ENCODE measurements at places on chromosomes 12 and 14.

DNA sequence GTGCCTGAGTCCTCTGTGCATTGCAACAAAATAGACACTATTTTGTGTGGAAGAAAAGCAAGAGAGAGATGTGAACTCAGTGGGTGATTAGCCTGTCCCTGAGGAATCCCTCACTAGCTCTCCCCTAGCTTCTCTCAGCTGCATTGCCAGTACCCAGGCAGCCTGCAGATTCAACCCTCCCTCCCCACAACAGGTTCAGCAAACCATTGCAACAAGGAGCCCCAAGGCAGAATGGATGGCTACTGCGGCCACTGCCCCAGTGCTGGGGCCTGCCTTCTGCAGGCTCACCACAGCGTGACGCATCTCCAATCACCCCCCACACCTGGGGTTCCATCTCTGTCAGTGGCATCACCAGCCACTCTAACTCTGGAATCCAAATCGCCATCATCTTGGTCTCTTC is 2.3 kb downstream of the CRACR2A start:
- DNase-seq = no peak

GRCh38 chr12:6444704-6445688 is at the start of gene CD27:
Gene CD27, plus strand, starts transcription at chr12:6444955. Its CDS starts 141 bp downstream, at chr12:6445096.
- DNase-seq = peak; percentile 55

GRCh38 chr14:95445676-95446075 is 70.8 kb downstream of the SYNE3 start:
- no peak for DNase-seq

- DNase-seq = no peak
These were observed 202.7 kb downstream of the FBXL14 start for GRCh38 chr12:1391722-1392121.

DNA sequence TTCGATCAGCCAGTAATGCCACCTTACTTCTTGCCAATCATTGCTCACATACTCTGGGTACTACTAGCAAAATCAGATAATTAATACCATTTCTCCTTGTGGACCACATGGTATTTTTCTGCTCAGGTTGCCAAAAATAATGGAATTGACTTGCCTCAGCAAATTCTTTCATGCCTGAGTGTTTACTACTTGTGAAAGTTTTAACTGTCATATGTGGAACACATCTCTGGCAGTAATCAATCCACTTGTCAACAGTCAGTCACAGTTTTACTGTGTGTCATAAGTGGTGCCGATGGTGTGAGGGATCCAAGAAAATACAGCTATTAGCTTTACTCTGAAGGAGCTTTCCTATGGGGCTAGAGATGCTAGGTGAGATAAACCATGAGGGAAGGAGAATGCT is 55.3 kb upstream of the ATF1 start:
- no peak for DNase-seq

DNA sequence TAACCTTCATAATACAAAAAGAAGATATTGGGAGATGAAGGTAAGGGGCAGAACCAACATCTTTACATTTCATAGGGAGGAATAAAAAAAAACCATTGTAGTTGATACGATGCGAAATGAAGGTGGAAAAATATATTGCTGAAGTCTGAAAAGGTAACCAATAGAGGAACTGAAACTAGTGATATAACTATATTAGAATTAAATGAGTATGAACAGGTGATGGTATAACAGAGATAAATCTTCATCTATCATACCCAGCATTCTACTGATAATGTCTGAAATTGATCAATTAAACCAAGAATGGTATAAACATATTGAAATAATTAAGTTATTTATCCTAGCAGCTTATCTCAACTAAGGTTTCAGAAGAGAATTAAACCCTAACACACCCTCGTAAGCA is 332.1 kb downstream of the NELL2 start:
- DNase-seq = no peak

- DNase-seq = no peak
These were observed 20.0 kb downstream of the ITGA7 start for GRCh38 chr12:55687746-55688145.

GRCh38 chr14:90458536-90458935 is 61.7 kb downstream of the CALM1 start:
- DNase-seq = no peak

DNA sequence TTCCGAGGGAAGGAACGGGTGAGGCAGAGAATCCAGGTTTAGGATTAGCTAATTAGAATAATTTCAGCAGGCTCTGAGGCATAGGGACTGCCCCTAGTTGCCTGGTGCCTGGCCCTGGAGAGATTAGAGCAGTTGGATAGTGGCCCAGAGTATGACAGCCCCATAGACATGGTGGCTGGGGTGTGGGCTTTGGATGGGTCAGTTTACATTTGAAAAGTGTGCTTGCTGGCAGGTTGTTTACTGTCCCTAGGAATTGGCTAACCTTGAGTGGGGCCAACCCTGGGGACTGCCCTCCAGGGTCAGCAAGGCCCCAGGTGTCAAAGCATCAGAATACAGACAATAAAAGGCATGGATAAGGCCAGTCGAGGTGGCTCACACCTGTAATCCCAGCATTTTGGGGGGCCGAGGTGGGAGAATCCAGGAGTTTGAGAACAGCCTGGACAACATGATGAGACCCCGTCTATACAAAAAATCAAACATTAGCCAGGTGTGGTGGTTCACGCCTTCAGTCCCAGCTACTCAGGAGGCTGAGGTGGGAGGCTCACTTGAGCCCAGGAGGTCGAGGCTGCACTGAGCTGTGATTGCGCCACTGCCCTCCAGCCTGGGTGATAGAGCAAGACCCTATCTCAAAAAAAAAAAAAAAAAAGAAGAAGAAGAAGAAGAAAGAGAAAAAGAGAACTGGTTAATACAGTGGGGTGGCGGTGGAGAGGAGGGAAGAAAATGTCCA is 182.3 kb upstream of the PWP1 start:
- DNase-seq = no peak

GRCh38 chr14:61153431-61153830 is 127.7 kb downstream of the TMEM30B start:
- no peak for DNase-seq

- DNase-seq = no peak
These were observed 473.1 kb downstream of the ATP23 start for GRCh38 chr12:58414398-58414871.

GRCh38 chr14:30966415-30967363 is 58.8 kb upstream of the AP4S1 start:
- no peak for DNase-seq

DNA sequence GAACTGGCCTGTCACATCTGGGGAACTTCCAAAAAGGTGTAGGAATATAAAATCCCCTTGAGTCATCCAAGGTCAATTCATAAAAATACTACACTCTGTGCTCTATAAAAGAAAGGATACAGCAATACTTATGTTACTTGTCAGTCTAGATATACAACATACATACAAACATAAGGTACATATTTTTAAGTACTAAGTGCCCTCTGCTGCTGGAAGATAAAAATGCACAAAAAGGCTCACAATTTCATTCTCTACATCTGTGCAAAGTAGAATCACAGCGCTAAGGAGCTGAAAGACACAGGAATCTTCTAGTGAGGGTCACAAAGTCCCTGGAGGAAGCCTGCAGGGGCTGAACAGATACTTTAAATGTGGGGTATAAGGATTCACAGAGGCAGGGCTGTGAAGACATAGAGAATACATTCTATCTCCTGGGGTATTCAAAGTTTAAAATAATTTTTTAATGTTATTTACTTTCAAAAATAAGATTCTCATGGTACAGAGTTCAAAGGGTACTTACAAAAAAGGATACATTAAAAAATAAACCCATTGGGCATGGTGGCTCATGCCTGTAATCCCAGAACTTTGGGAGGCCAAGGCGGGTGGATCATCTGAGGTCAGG is 10.2 kb upstream of the GOLGA5 start:
- peak; percentile 46 for DNase-seq

DNA sequence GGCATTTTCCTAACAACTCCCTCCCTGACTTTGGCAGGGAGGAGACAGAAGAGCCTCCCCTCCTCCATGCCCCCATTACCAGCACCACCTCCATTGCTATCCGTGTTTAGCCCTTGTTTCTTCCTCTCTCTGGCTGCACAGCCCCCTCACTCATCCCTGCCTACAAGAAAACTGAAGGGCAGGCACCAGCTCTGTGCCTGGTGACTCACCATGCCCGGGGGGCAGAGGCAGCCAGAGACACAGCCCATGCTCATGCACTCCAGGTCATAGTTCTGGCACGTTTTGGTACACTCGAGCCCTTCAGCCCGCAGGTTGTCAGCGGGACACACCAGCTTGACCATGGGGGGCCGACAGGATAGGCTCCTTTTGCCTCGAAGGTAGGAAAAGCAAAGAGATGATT is 80.4 kb downstream of the VWF start:
- DNase-seq = no peak

DNA sequence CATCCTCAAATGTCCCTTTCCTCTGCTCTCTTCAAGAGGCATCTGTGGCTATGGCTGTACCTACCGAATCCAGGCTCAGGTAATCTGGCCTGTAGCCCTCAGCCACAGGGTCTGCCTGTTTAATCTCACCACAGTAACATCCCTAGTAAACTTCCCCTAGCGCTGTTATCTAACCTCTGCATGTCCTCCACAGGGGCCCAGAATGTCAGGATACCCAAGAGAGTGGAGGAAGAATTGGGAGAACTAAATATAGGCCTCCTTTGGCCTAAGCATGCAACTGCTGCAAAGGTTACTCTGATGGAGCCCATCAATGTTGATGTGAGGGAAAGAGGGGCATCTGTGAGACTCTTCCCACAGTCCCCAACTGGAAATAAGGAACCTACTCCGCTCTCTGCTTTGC is 63.2 kb upstream of the IFNG-AS1 start:
- DNase-seq = no peak

DNA sequence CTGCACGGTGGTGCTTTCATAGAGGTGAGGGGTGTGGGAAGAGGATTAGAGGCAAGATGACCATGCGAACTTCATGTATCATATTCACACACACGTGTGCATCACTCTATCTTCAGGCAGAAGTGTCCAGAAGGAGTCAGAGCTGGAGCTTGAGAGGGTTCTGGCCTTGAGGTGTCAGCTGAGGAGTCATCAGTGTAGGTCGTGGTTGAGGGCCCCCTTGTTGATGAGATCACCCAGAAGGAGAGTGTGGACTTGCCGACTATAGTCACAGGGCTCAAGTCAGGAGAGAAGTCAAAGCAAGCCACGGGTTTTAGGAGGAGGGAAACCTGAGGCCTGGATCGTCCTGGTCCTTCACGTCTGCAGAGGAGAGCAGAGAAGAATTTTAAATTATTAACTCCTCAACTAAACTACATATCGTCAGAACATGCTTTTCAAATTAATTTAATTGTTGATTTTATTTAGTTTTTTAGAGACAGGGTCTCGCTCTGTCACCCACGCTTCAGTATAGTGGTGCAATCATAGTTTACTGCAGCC is 25.4 kb downstream of the EML1 start:
- DNase-seq = no peak

DNA sequence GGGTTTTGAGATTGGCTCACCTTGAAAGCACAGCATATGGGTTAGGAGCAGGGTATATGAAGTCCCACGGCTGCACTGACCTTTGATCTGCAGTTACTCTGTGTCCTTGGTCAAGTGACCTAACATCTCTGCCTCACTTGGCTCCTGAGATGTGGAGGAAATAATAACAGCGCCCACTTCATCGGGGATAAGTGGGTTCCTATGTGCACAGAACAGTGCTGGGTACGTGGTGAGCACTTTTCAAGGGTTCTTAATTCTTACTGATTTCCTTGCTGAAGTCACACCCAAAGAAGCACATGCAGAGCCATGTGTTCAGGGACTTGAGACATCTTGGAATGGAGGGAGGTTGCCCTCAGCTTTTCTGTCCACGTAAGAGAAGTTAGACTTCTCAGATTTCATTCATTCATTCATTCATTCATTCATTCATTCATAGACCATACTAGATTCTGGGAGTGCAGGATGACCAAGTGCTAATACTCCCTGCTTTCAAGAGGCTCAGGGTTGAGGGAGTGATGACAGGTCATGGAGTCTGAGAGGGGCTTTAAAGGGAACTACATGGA is 39.4 kb downstream of the ADGRD1 start:
- peak; percentile 35 for DNase-seq

DNA sequence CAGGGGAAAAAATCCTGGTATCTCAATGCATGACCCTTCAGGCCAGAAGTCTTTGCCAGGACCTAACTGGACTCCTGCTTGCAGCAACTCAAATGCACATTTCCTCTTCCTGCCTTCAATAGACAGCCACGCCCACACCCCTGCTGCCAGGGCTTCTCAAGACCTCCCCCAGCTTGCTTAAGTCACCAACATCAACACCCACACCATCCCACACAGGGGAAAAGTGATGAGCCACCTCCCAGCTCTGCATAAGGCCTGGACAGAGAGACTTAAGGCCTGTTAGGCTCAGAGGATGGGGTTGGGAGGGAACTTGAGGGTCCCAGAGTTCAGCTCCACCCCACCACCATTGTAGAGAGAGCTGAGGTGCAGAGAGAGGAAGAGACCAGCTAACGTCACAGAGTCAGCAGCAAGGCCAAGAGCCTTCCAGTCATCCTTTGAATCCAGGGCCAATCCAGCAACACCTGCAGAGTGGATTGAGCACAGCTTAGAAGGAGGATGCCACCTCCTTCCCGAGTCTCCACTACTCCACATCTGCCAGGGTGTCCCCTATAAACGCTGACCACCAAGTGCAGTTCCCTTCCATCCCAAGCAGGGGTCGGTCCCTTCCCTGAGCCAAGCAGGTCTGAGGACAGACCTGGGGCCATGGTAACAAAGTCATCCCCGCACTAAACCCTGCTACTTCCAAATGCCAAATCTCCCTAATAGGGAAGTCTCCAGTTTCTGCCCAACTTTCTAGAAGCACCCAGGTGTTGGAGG is 50.0 kb downstream of the KDM2B start:
- peak; percentile 86 for DNase-seq

DNA sequence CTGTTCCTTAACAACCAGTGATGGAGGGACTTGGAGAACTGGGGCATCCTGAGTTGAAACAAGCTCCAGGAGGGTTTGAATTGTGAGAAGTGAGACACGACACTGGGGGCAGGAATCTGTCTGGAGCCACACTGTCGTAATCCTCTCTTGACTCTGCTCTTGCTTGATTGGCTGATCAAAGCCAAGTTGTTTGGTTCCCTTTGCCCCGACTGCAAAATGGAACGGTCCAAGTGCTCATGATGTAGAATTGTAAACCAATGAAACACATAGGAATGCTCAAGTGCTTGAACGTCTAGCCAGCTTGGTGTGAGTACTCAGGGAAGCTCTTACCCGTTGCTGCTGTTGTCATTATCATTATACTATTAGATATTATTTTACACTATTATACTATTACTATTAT is 98.1 kb downstream of the TMEM132C start:
- DNase-seq = no peak

DNA sequence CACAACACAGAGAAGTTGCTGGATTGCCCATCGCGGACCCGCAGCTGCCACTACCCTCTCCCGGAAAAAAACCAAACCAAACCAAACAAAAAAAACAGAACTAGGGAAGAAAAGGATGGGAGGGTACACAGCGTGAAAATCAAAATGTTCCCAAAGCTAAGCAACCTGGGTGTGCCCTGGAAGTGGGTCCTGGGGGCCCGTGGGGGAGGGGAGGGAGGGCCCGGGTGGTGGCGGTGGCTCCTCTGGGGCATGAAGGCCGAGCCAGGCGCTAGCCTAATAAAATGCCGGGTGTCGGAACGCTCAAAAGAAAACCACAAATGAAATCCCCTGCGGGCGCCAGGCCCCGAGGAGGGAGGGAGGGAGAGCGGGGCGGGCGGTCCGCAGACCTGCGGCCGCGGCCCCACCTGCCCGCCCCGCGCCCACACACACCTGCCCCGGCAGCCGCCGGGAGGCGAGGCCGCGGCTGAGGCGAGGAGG is 787 bp downstream of the HECTD4 start:
- DNase-seq = peak; percentile 4

Measured in naive thymus-derived CD8-positive, alpha-beta T cell (primary cell).